ENCODE measurements at places on chromosomes 6 and 20.

DNA sequence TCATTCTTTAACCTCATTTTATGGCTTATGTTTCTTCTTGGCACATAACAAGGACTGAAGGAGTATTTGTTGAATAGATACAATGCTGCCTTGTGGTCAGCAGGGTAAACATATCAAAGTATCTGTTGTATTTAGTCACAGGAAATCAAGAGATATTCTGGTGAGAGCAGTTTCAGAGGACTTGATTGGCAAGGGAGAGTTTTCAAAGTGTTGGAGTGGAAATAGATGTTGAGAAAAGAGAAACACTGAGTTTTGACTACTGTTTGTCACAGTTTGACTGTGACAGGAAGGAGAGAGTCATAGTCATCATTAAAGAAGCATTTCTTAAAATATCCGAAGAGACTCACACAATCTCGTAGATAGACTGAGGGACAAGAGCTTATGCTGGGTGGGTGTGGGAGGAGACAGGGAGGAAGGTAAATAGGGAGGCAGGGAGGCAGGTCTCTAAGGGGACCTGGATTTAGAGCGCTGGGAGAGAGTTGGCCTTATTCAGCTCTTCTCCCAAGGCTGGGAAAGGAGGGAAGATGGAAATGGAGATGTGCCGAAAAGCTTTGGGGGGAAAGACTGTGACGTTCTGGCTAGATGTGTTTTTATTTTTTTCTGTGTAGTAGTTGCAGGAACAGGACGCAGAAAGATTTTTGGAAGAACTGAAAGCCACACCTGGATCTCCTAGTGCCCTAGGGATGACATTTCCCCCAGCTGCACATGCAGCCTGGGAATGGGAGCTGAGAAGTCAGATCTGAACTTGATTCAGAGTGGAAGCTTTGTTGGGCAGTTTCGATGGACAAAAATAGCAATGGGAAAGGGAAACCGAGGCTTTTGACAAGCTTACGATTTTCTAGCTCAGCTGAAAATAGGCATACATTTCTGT is 65.0 kb upstream of the IFNGR1 start:
- no peak for DNase-seq

- DNase-seq, result no peak
Observed at GRCh38 chr6:109466212-109466923, 10.8 kb upstream of the MICAL1 start.

- DNase-seq, result no peak
Observed at GRCh38 chr6:101454106-101454676, 60.7 kb downstream of the GRIK2 start.

GRCh38 chr6:154511791-154512190 is 1.3 kb upstream of the CNKSR3 start:
- DNase-seq, result no peak

GRCh38 chr6:100210137-100211117 is 216.4 kb upstream of the MCHR2 start:
- DNase-seq, result no peak

- no peak for DNase-seq
Observed at GRCh38 chr6:83868639-83869038, 9.2 kb downstream of the CYB5R4 start.

GRCh38 chr6:51827580-51827979 is 259.8 kb downstream of the PKHD1 start:
- DNase-seq, result no peak
